ENCODE measurements at places on chromosomes 7 and 10.

DNA sequence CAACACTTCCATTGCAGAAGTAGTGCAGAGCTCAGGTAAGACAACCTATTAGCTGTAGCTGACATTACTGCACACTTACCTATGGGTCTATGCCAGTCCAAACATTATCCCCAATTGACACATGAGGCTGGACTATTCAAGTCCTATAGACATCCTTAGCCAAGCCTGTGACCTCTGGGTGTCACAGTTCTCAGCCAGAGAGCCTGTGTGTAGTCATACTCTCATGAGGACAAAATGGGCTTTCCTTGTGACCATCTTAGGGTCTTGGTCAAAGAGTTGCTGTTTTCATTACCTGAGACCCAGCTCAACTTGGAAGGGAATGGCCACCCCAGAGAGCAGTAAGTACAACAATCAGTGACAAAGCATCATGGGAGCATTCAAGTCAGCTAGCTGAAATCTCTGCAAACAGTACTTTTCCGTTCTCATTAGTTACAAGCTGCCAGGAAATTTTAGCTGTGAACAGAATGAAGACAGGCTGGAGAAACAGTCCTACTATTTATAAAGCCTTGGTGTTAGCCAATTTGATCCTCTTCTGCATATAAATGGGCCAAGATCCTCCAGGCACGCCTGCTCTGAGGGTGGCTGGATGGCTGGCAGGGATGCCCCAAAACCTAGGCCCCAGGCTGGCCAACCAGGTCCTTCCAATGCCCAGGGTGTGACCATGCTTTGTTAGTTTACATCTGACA is 44.3 kb downstream of the NUDCD3 start:
- DNase-seq, result no peak

DNA sequence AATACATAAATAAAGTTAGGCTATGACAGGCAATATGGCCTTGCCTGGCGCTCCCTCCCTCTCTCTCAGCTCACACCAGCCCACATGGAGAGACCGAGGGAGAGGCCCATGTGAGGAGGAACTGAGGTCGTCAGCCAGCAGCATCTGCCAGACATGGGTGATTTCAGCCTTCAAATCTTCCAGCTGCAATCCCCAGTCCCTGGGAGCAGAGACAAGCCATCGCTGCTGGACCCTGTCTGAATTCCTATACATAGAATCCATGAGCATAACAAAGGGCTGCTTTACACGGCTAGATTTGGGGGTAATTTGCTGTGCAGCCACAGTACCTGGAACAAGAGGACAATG is 35.6 kb downstream of the ANKRD16 start:
- DNase-seq, result no peak

- no peak for DNase-seq
Measured at GRCh38 chr7:121372376-121373010, 23.6 kb downstream of the FAM3C start.

GRCh38 chr7:9863545-9863944 is 1110.1 kb upstream of the PHF14 start:
- DNase-seq, result no peak

DNA sequence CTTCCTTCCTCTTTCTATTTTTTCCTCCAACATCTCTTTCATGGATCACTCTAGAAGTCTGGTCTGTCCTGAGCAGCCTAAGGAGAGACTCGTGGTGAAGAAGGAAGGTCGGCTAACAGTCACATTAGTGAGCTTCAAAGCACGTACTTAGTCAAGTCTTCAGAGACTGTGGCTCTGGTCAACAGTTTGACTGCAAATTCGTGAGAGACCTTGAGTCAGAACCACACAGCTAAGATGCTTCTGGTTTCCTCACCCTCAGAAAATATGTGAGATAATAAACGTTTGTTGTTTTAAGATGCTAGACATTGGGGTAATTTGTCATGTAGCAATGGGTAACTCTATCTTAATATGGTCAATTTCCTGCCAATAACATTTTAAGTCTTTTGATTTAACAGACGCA is 126.2 kb upstream of the LRRN3 start:
- DNase-seq, result no peak

DNA sequence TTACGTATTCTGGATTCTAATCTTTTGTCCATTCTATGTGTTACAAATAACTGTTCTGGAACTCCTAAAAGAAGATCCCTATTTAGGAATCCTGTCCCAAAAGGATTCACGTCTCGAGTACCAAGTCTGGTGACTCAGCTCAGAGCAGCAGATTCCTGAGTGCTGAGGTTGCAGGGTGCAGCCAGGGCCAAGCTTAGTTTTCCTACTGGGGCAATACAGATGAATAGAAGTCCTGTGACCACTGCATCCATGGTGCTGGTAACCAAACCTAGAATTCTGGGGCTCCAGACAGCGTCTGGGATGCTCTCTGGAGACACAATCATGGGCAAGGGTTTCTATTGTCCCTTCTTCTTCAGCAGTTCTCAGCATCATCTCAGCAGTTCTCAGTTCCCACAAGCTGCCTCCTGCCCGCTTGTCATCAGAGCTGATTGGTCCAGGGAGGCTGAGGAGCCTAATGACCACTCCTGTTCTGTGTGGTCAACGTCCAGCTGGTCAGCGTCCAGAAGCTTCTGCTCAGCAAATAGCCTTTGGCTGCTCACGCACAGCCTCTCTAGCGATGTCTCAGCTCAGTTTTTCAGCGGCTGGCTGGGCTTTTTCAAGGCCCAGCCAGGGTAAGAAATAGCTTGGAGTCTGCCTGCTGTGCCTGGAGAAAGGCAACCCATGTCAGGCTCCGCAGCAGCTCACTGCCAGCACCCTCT is 50.4 kb upstream of the C7orf33 start:
- no peak for DNase-seq

- DNase-seq, result no peak
Measured at GRCh38 chr7:90675982-90676381, 79.9 kb downstream of the CDK14 start.

- DNase-seq, result no peak
Measured at GRCh38 chr10:113895018-113895417, 40.6 kb downstream of the NHLRC2 start.

GRCh38 chr7:145088111-145088745 is 252.4 kb upstream of the TPK1 start:
- DNase-seq, result no peak

GRCh38 chr7:101934618-101935017 is 117.2 kb downstream of the CUX1 start:
- no peak for DNase-seq

DNA sequence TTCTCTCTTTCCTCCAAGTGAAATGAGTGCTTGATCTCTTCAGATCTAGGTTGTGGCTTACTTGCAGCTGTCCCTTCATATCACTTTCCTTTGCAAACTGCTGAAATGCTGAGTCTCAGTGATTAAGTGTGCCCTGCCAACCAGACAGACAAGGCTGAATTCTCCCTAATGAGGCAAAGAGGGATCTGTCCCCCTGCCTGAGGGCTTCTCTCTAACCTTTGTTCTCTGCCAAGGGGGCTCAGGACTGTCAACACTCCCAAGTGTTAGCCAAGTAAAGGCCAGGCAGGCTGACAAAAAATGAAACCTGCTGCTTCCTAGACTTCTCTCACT is at the start of gene MSS51:
Gene MSS51 (minus strand): TSS at position 24 of the 330 bp plus-strand sequence. CDS start 5,277 bp downstream, outside the sequence.
- DNase-seq, result no peak

GRCh38 chr7:20474249-20474648 is 141.2 kb upstream of the ABCB5 start:
- no peak for DNase-seq

GRCh38 chr7:157799076-157799685 is 462.4 kb downstream of the DNAJB6 start:
- DNase-seq, result no peak

- DNase-seq, result no peak
Measured at GRCh38 chr7:36961693-36962092, 237.4 kb upstream of the AOAH start.

DNA sequence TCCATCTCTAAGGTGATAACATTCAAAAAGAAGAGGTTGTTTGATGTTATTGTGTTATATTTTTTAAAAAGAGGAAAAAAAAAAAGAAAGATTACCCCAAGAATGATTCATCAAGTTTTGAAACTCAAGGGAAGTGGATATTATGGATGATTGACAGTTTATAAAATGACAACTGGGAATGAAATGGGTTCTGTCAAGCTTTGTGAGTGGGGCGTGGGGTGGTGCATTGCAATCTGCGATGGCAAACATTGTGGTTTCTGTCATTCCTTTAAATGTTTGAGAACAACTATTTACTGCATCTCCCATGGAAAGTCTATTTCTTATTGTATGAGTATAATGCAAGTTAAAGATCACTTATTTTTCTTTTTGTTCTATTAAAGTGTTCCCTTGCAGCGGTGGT is 297.0 kb downstream of the CCDC3 start:
- DNase-seq, result no peak

- peak; percentile 30 for DNase-seq
Measured at GRCh38 chr10:17175551-17175950, 25.9 kb downstream of the TRDMT1 start.

GRCh38 chr10:118007773-118008172 is 39.0 kb downstream of the RAB11FIP2 start:
- DNase-seq, result no peak

GRCh38 chr10:77104459-77104980 is 533.1 kb downstream of the KCNMA1 start:
- DNase-seq, result peak; percentile 24

GRCh38 chr7:28708033-28708951 is 249.8 kb downstream of the TRIL start:
- no peak for DNase-seq

GRCh38 chr10:124709861-124710260 is 34.3 kb downstream of the FAM53B start:
- DNase-seq, result no peak

GRCh38 chr10:100201549-100201948 is 15.7 kb upstream of the ERLIN1 start:
- no peak for DNase-seq

DNA sequence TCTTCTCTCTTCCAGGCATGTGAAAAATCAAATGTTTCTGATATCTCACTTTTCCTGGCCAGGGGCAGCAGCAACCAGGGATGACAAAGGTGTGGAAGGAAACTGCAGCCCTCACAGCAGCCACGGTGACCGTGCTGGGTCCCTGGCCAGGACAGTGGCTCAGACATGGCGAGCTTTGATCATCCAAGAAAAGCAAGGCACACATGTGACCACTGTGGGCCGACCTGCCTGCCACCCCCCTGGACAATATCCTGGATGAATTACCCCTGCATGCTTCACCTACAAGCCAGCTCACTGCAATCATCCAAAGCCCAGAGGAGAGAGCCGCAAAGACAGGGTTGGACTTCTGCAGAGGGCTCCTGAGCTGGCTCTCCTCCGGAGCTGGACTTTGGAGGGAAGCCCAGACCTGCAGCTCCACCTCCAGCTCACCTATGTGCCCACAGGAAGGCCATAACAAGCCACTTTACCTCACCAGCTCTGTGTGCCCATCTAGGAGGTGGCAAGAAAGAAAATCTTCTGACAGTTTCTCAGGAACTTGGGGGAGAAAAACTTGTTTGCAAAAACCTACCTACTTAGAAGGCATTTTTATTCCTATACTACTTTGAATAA is 2.7 kb downstream of the CHST15 start:
- no peak for DNase-seq

DNA sequence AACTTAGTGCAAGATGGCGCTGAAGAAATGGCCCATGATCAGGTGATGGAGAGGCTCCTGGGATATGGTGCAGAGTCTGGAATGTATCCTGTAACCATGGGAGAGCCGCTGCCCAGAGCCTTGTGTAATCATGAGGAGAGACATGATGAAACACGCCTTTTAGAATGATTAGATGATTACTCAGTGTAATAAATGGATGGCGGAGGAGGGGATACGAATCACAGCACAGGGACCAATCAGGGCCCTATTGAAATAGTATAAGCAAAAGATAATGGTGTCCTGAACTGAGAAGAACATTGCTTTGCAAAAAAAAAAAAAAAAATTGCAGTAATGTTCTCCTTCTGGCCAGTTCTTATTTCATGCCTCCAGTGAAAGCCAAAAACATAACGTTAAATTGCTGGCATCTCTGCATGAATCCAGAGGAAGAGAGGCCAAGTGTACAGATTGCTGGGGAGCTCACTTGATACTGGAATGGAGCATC is 668.5 kb upstream of the AUTS2 start:
- no peak for DNase-seq

DNA sequence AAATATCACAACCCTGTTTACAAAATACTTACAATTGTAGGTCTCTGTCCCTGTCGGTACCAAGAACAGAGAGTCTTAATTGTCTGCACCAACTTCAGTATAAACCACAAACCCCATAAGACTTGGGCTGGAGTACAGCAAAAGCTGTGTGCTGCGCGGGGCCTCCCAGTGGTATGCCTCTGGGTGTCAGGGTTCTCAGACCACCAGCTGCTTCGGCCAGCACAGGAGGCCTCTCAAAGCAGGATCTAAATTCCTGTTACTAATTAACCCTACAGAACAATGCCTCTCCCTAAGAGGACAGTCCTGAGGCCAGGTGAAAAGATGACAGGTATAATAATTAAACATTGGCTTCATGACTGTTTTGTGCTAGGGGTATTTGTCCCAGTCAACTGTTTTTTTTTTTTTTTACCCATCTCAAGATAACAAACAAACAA is 957 bp upstream of the SVIL start:
- DNase-seq, result no peak

DNA sequence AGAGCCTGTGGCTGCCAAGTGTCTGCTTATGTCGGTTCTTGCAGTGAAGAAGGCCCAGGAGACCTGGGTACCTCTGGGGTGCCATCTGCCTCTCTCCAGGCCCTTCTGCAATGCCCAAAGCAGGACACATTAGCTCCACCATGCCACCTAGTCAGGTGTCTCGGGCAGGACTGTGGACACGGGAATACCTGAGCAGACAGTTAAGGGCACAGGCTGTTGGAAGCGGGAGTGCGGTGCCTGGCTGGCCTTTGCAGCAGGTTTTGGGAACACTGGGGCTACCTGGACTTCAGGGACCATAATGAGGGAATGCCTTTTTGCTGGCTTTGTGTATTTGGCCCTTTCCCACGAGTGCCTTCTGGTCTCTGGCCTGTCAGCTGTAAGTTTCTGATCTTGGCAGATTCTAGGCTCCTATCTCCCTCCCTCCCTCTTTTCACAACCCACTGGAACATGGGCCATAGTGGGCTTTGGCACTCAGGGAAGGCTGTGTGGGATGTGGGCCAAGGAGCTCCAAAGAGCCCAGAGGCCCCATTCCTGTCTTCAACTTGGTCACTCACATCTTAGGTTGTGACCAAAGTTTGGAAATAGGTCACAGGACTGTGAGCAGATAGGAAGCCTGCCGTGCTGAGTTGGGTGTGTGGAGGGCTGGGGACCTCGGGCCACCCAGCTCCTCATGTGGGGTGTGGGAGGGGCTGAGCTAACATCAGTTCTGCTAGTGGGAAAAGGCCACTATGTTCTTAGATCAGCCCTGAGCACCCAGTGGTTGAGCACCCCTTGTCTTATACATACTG is 41.5 kb upstream of the CXCL12 start:
- DNase-seq, result no peak

DNA sequence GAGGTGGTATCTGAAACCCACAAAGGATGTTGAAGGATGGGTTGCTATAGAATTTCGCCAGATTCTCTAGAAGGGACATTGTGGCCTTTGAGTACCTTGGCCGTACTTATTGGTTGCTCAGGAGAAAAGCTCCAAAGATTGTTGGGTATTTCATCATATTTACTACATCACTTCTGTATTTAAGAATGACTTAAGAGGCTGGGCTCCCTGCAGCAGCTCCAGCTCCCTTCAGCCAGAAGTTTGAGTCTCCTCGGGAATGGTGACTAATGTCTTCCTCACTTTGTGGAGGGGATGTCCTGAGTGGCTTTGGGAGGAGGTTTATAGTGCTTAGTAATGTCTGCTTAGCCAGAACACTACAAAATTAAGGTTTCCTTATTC is 18.1 kb downstream of the MINDY4 start:
- DNase-seq, result no peak

- no peak for DNase-seq
Measured at GRCh38 chr7:102463841-102464576, 654 bp downstream of the ALKBH4 start.
